ENCODE measurements at places on chromosomes 2 and 18. TPM values are rescaled to one million over a fixed set of nuclear protein-coding genes. Genes with fewer than 3 reads are reported as not detected.

Gene ASB18
- total RNA-seq, result not detected

Gene FAHD2B
- total RNA-seq, result 14.6 TPM

Gene OTOS
- not detected for total RNA-seq

Gene EFEMP1
- 793 TPM for total RNA-seq

Gene LRP1B
- total RNA-seq, result 0.33 TPM

Gene POTEC
- not detected for total RNA-seq

Gene ORC4
- 34.9 TPM for total RNA-seq

Gene RAX
- not detected for total RNA-seq

Gene CDH20
- not detected for total RNA-seq

Gene RGPD5
- total RNA-seq, result 187 TPM

Gene TFPI
- total RNA-seq, result 135 TPM

Gene ST6GAL2
- 49.1 TPM for total RNA-seq

Gene KCTD1
- 13.2 TPM for total RNA-seq

Gene ACADL
- total RNA-seq, result 50.3 TPM

Gene GCKR
- total RNA-seq, result 0.69 TPM

Gene GREB1L
- 6.0 TPM for total RNA-seq

Gene IL18R1
- 8.0 TPM for total RNA-seq

Gene ABCG8
- total RNA-seq, result not detected

Gene TRPM8
- total RNA-seq, result not detected

Gene ABCB11
- not detected for total RNA-seq

Gene SDC1
- 0.66 TPM for total RNA-seq

Gene NGEF
- total RNA-seq, result 3.1 TPM

Gene REEP1
- 36.3 TPM for total RNA-seq

Gene SRBD1
- 21.2 TPM for total RNA-seq

Gene UNC50
- 33.7 TPM for total RNA-seq

Gene STRADB
- total RNA-seq, result 15.7 TPM

Gene CFAP65
- total RNA-seq, result not detected

Gene BUB1
- 2.5 TPM for total RNA-seq

Gene SLC16A14
- 6.0 TPM for total RNA-seq

Gene POTEF
- total RNA-seq, result 0.24 TPM

Gene EPAS1
- total RNA-seq, result 414 TPM

Gene FBXO11
- total RNA-seq, result 80.4 TPM

Gene DSC3
- 0.58 TPM for total RNA-seq

Gene NOSTRIN
- 46.4 TPM for total RNA-seq

Gene OXER1
- total RNA-seq, result 2.2 TPM

Gene LGALSL
- 26.8 TPM for total RNA-seq

Gene SRD5A2
- not detected for total RNA-seq

Gene GDF7
- total RNA-seq, result 16.4 TPM

Gene SNORC
- total RNA-seq, result 1.7 TPM

Gene EHD3
- total RNA-seq, result 19.8 TPM

Gene CYTIP
- 10.0 TPM for total RNA-seq

Gene MAP2
- total RNA-seq, result 59.7 TPM

Gene HOXD13
- total RNA-seq, result not detected

Gene CEBPZOS
- 24.9 TPM for total RNA-seq

Gene STK17B
- 30.0 TPM for total RNA-seq

Gene CHRND
- not detected for total RNA-seq

Gene ZNF396
- total RNA-seq, result 1.9 TPM

Gene CCDC68
- 8.3 TPM for total RNA-seq

Gene CNGA3
- not detected for total RNA-seq

Gene ITGB6
- not detected for total RNA-seq

Gene MAP3K19
- total RNA-seq, result not detected

Gene MDH1
- total RNA-seq, result 84.9 TPM

Gene KCNE4
- 10.9 TPM for total RNA-seq

Gene LDLRAD4
- 61.9 TPM for total RNA-seq

Gene CPO
- total RNA-seq, result 0.58 TPM

Gene ANKRD62
- total RNA-seq, result not detected
